Aortic smooth muscle cell (primary cell): ENCODE measurements at places on chromosomes 7 and 10. TPM values are rescaled to one million over a fixed set of nuclear protein-coding genes. Genes with fewer than 3 reads are reported as not detected.

Gene NPTX2
- total RNA-seq, result 2.2 and 9.9 TPM in 2 replicates

Gene OPALIN
- total RNA-seq, result not detected in 2 replicates

Gene TYSND1
- total RNA-seq, result 5.8 and 7.4 TPM in 2 replicates

Gene HPSE2
- total RNA-seq, result not detected in 2 replicates

Gene GHITM
- 190 and 196 TPM in 2 replicates for total RNA-seq

Gene RASA4B
- 13.3 and 19.4 TPM in 2 replicates for total RNA-seq

Gene PRSS37
- not detected in 2 replicates for total RNA-seq

Gene GIMAP5
- 0.12 and 0.26 TPM in 2 replicates for total RNA-seq

Gene AKR1C8
- total RNA-seq, result not detected in 2 replicates

Gene PSMA2
- 43.9 and 53.3 TPM in 2 replicates for total RNA-seq

Gene GIMAP4
- 0.13 and 0.81 TPM in 2 replicates for total RNA-seq

Gene COL1A2
- total RNA-seq, result 2,181 and 2,693 TPM in 2 replicates

Gene CLRN3
- not detected in 2 replicates for total RNA-seq
